Activated CD4-positive, alpha-beta T cell treated with anti-CD3 and anti-CD28 coated beads, Interleukin-2, amount 10 ng/mL, durations not matched to agents 24 days and 14 days (primary cell): ENCODE measurements at places on chromosomes 11 and 22. TPM values are rescaled to one million over a fixed set of nuclear protein-coding genes. Genes with fewer than 3 reads are reported as not detected.

- no peak for DNase-seq
- no peak overlapping the region for H3K4me3 ChIP-seq
- no peak overlapping the region for H3K27ac ChIP-seq
- H3K36me3 ChIP-seq = no peaks in the 10 kb centered on the region
- no peaks in the 10 kb centered on the region for H3K4me1 ChIP-seq
- H3K27me3 ChIP-seq = no peaks in the 10 kb centered on the region
These were observed 35.0 kb downstream of the TIMP3 start for GRCh38 chr22:32836280-32837123.

DNA sequence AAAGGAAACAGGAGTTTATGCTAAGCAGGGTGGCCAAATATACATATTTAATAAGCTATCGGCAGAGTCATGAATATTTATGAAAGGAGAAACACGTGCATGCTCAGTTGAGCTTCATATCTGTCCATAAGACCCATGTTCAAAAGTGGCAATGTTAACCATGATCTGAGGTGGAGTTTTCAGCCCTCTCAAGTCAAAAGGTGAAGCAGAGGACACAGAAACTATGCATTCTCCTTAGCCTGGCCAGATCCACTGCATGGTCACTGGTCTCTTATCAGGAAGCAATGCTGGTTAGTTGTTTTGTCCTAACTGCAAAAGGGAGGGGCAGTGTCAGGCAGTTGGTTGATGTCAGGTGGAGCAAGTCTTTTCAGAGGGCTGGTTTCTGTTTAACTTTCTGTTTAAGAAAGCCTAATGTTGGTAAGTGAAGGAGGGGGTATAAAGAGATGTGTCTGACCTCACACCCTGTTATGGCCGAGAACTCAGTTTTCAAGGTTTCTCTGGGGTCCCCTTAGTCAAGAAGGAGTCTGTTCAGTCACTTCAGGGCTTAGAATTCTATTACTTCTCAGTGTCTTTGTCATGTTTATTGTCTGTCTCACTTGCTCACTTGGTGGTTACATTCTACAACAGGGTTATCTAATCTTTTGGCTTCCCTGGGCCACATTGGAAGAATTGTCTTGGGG is 5.5 kb upstream of the SELENOH start:
- peak overlapping the region; percentile 17 for H3K4me3 ChIP-seq
- H3K27me3 ChIP-seq = no peaks in the 10 kb centered on the region
- H3K27ac ChIP-seq = peak overlapping the region; percentile 70
- peaks cover 25% of the 10 kb centered on the region for H3K4me1 ChIP-seq

- H3K4me3 ChIP-seq = no peak overlapping the region
- peaks cover 4% of the 10 kb centered on the region for H3K27me3 ChIP-seq
- no peaks in the 10 kb centered on the region for H3K4me1 ChIP-seq
- H3K27ac ChIP-seq = no peak overlapping the region
- no peak for DNase-seq
These were observed 143.1 kb upstream of the CARD18 start for GRCh38 chr11:105282658-105283057.

Gene MMP11
- total RNA-seq = 0.50 and 0.70 TPM in 2 replicates

Gene HMOX1
- 0.57 and 0.72 TPM in 2 replicates for total RNA-seq

Gene TMPRSS13
- 1.2 and 1.5 TPM in 2 replicates for total RNA-seq
